ENCODE measurements at places on chromosomes 11 and 22.
A peak's percentile ranks its signal among the peaks of the same experiment; 100 is the strongest.

DNA sequence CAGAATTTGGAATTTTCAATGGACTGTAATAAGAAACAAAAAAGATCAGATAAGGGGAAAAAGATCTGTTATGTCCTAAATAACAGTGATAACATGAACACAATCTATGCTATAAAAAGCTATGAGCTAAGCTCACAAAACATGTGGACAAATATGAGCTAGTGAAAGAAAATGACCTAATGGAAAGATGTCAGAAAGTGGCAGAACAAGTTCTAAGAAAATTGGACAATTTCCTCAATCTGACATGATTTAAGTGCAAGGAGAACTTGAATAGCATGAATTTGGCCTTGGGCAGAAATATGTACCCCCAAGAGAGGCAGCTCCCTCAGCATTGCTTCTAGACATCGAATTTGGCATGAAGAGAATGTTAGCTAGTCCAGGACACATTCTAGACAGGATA lies 212.0 kb upstream of the PGR start:
- DNase-seq = no peak

DNA sequence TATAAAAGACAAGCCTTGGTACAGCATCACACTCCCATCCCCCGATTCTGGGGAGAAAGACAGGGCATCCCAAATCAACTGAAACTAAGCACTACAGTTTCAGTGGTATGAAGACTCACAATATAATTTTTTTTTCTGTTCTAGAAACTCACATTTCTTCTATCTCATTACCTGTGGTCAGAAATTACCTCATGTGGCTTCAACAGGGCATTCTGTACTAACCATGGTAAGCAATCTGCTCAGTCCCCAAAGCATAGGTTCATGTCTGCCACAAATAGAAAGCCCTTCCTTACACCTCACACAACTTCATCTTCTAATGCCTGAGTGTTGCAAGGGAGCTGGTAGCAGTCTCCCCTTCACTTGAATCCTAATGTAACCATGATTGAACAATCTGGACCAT lies 147.4 kb upstream of the POU2AF2 start:
- no peak for DNase-seq

GRCh38 chr11:125235071-125235471 lies 70.5 kb downstream of the PKNOX2 start:
- DNase-seq = no peak

GRCh38 chr11:28342716-28343115 lies 234.5 kb downstream of the METTL15 start:
- no peak for DNase-seq

GRCh38 chr22:44711241-44711560 lies 9.2 kb downstream of the PRR5 start:
- DNase-seq = no peak

DNA sequence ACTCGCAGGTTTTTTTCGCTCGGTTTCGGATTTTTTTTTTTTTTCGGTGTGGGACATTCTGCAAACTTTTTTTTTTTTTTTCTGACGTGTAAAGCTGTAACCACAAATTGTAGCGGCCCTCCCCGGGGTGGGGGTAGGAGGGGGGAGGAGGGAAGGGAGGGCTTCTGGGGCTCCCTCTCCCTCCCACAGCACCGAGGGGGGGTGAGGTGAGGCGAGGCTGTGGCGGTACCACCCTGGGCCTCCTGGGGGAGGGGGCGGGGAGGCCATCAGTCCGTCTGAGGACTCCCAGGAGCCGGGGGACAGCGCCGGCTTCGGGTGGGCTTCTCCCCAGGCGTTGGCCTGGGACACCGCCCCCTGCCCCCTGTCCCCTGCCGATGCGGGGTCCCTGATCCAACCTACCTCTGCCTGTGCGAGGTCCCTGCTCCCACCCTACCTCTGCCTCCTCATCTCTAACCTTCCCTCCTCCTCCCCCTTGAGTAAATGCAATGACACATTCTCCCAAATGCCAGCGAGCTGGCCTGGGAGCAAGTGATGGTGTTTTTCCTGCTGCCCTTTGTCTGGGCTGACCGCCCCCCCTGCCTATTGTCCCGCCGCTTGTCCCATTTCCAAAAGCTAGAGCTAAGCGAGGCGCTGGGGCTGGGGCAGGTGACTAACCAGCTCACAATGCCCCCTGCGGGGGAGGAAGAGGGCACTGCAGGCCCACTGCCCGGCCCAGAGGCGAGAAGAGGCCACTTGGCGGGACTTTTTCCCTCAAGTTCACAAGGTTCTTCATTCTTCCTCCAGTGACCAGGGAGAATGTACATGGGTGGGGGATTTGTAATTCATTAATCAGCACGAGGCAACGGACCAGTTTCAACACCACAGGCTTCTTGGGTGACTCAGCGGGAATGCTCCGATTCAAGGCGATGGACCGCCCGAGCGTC lies 511 bp upstream of the CLCF1 start:
- DNase-seq = peak; percentile 90

- no peak for DNase-seq
Observed at GRCh38 chr11:11565636-11566035, 56.2 kb downstream of the GALNT18 start.

GRCh38 chr11:40974186-40974795 lies 485.2 kb downstream of the LRRC4C start:
- no peak for DNase-seq

- no peak for DNase-seq
Observed at GRCh38 chr11:128133501-128133900, 453.9 kb downstream of the ETS1 start.

DNA sequence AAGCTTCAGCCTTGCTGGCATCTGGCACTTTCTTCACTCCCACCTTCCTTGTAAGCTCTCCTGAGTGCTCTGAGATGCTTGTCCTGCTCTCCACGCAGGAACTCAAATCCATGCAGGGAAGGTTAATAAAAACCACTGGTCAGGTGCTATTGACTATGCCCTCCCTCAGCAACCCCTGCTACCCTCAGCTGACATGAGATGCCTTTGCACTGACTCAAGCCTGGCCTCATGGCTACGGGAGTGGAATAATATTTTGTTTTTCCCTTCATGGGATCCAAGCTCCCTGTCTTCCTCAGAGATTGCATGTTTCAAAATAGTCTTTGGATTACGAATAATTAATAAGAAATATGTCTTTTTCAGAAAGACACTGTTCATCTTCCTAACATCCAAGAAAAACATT lies 31.7 kb upstream of the ABCC8 start:
- peak; percentile 63 for DNase-seq

- peak; percentile 73 for DNase-seq
Observed at GRCh38 chr11:57712256-57713150, at the start of gene TMX2. TSS of gene TMX2 (plus strand) at chr11:57712593. CDS start at chr11:57712619, 26 bp downstream.

DNA sequence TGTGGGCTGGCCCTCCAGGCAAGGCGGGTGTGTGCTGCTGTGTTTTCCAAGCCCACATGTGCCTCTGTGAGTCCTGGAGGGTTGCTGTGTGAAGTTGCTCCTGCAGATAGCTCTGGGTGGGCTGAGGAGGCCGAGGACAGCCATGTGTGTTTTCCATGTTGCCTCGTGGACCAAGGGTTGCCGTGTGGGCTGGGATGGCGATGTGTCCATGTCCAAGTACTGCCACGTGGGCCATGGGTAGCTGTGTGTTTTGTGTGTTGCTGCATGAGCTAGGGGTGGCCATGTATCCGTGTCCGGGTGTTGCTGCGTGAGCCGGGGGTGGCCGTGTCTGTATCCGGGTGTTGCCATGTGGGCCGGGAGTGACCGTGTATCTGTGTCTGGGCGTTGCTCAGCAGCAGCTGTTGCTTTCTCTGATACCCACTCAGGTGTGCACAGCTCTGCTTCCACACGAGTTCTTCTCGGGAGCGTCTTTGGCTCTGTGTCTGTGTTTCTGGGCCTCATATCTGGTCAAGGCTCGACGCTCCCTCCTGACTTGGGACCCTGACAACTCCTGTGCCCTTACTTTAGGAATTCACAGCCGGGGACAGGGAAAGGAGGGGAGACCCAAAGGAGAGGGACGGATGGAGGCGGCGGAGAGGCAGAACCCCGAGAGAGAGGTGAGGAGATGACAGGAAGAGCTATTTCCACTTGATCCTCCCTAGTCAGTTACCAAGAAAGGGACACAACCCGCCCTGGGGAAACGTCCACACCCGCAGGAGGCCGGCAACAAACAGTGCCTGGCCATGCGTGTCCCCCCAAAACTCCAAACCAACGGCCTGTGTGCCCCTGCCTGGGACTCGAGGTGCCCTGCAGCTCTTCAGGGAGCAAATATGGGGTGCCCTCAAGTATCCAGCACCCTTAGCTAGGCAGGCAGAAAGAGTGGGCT lies 83.1 kb downstream of the PHF21B start:
- no peak for DNase-seq

GRCh38 chr11:22130462-22131053 lies 62.3 kb upstream of the ANO5 start:
- DNase-seq = no peak

Data from H54 (cell line).